Fibroblast of mammary gland (primary cell): ENCODE measurements at places on chromosomes 6 and 20.

- DNase-seq: no peak
These were observed 92.7 kb upstream of the GLP1R start for GRCh38 chr6:38955861-38956260.

GRCh38 chr20:36112112-36112511 is 42.4 kb upstream of the EPB41L1 start:
- DNase-seq: no peak

- peak; percentile 7 for DNase-seq
These were observed 771 bp upstream of the PPP1R3G start for GRCh38 chr6:5084360-5084780.

- no peak for DNase-seq
These were observed 30.5 kb upstream of the RHAG start for GRCh38 chr6:49666930-49667757.

GRCh38 chr6:7216941-7217621 is 95.9 kb downstream of the SSR1 start:
- no peak for DNase-seq

DNA sequence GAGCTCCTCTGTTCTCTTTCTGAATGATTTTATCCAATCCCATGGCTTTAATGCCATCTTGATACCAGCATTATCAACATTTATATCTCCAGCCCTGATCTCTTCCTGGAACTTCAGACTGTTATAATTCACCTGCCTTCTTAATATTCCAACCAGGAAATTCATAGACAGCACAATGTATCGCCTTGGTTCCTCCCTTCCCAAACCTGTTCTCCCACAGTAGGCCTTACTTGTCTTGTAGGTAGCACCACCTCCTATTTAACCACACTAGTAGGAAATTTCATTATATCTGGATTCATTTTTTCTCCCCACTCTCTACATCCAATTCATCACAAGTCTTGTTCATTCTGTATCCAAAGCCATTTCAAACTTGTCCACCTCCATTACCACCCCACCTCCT is 106.3 kb upstream of the SHLD1 start:
- no peak for DNase-seq

GRCh38 chr6:128723667-128724066 is 159.3 kb upstream of the LAMA2 start:
- DNase-seq: peak; percentile 16

GRCh38 chr6:4912559-4912958 is 91.3 kb downstream of the RPP40 start:
- DNase-seq: no peak

- DNase-seq: peak; percentile 40
These were observed 402 bp downstream of the ZBTB12 start for GRCh38 chr6:31901415-31901952.

GRCh38 chr6:156654919-156655918 is 122.0 kb upstream of the ARID1B start:
- no peak for DNase-seq

GRCh38 chr6:43784049-43784855 is 14.2 kb downstream of the VEGFA start:
- no peak for DNase-seq

- DNase-seq: peak; percentile 70
These were observed 43.6 kb downstream of the CDYL start for GRCh38 chr6:4819706-4820283.
